Thyroid gland (tissue), 4 donors: ENCODE measurements at places on chromosomes 2 and 18.

GRCh38 chr2:3200420-3200939, 177.1 kb downstream of the EIPR1 start:
- DNase-seq: no peak

GRCh38 chr18:33372442-33372841, 68.1 kb downstream of the CCDC178 start:
- no peak for DNase-seq

DNA sequence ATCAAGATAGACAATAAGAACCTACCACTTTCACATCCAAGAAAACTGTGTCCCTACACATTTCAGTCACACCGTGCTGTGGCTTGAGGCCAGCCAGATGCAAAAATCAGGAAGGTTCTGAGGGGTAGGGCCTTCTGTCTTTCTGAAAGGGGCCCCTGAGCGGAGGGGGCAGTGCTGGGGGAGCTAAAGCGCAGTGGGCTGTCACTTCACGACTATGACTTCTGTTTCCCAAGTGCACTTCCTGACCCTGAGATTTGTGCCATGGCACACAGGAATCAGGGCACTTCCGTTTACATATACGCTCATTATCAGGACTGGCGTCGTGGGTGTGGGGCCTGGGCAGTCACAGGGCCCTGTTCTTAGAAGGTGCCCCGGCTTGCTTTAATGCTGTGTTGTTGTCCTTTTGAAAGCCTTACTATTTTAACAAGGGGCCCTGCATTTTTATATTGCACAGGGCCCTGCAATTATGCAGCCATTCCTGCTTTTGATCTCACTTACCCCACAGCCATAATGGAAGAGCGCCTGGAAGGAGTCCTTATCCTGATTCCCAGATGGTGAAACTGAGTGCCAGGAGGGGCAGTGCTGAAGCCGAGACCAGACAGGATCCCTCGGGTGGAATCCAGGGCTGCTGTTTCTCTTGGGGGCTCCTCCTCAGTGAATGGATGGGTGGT, 620 bp downstream of the NGEF start:
- DNase-seq: no peak

- DNase-seq: no peak
Observed at GRCh38 chr2:99217929-99218501, 37.0 kb downstream of the MRPL30 start.

DNA sequence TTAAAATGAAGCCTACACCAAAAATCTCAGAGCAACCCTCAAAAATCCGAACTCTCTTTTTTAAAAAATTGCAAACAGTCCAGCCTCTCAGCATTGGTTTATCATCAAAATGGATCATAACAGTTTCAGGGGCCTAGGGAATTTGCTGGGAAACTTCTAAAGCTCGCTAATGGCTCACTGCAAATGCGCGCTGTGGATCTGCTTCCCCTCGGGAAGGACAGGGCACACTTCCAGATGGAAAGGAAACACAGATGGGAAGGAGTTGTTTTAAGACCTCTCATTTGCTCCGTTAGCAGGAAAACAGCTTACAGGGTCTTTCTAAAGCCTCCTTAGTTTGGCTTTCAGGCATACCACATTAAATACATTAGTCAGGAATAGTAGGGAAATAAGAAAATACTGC, 27.2 kb downstream of the FECH start:
- DNase-seq: no peak

DNA sequence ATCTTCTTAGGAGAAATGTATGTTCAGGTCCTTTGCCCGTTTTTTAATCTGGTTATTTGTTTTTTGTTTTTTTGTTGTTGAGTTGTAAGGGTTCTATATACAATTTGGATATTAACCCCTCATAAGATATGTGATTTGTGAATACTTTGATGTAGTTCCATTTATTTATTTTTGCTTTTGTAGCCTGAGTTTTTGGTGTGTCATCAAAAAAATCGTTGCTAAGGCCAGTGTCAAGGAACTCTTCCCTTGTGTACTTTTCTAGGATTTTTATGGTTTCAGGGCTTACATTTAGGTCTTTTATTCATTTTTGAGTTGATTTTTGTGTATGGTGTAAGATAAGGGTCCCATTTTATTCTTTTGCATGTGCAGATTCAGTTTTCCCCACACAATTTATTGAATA, 372.6 kb downstream of the PLCL1 start:
- DNase-seq: no peak
